ENCODE measurements at places on chromosomes 7 and 10.

DNA sequence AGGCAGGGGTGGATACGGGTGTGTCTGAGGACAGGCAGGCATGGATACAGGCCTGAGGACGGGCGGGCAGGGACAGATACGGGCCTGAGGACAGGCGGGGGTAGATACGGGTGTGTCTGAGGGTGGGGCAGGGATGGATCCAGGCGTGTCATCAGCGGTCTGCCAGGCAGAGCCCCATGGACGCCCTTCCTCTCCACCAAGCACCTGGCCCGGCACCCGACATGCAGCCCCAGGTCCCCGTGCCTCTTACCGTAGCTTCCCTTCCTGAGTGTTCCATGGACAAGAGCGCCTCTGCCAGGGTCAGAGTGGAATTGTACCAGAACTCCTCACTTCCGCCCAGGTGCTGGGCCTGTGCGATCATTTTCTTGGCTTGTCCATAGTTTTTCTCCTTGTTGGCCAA lies 74.6 kb upstream of the NKX6-2 start:
- no peak for DNase-seq

GRCh38 chr7:38242814-38243213 lies 30.6 kb downstream of the TARP start:
- no peak for DNase-seq

DNA sequence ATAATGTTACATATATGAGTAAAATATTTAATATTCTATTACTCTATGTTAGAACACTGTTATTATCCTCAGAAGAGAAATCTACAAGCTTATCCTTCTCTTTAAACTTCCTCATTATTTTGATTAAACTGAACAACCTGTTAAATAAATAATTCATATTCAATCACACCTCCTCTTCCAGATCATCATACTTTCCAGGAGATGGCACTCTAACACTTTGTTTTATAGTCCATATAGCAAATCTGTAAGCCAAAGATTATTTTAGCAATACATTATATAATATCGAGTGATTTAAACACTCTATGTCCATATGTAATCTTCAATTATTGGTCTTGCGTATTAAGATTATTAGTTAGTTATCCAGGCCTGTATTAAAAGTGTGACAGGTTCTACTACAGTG lies 694.1 kb downstream of the ANKRD7 start:
- no peak for DNase-seq

GRCh38 chr10:104780165-104780564 lies 139.1 kb downstream of the SORCS3 start:
- DNase-seq, result no peak

DNA sequence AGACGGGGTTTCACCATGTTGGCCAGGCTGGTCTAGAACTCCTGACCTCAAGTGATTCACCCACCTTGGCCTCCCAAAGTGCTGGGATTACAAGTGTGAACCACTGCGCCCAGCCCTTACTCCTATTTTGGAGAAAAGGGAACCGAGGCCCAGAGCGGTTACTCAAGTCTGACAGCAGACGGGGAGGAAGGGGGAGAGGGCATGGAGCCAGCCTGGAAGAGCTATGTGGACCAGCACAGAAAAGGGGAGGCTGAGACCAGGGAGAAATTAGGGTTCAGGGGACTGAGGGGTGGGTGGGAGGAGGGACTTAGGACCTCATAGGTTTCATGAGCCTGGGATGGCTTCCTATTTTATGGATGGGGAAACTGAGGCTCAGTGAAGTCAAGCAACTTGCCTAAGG lies 1.5 kb downstream of the SFRP5 start:
- DNase-seq, result no peak

GRCh38 chr10:110317866-110318850 lies 13.4 kb upstream of the SMNDC1 start:
- DNase-seq, result no peak

GRCh38 chr7:2493205-2494164 lies 17.3 kb upstream of the GRIFIN start:
- no peak for DNase-seq

DNA sequence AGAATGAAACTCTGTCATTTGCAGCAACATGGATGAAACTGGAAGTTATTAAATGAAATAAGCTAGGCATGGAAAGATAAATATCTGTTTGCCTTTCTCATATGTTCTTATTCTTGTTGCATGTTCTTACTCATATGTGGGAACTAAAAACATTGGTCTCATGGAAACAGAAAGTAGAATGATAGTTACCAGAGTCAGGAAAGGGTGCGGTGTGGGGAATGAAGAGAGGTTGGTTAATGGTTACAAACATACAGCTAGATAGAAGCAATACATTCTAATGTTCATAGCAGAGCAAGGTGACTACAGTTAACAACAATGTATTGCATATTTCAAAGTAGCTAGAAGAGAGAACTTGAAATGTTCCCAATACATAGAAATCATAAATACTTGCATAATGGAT lies 105.1 kb downstream of the FAM107B start:
- no peak for DNase-seq

DNA sequence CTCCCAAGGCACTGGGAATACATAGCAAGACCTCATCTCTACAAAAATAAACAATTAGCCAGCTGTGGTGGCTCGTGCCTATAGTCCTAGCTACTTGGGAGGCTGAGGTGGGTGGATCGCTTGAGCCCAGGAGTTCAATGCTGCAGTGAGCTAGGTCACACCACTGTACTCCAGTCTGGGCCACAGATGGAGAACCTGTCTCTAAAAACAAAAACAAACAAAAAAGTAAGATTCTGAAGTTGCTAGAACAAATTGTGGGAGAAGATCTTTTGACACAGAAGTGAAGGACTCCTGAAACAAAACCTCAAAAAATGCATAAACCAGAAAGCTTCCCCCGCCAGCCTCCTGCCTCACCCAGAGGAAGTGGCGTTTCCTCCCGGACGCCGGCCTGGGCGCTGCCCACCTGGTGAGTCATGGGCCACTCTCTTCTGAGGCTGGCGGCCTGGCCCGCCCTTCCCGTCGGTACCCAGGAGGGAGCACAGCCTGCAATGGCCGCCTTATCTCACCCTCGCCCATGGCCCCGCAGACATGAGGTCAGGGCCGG lies 25.4 kb upstream of the ELN start:
- no peak for DNase-seq

DNA sequence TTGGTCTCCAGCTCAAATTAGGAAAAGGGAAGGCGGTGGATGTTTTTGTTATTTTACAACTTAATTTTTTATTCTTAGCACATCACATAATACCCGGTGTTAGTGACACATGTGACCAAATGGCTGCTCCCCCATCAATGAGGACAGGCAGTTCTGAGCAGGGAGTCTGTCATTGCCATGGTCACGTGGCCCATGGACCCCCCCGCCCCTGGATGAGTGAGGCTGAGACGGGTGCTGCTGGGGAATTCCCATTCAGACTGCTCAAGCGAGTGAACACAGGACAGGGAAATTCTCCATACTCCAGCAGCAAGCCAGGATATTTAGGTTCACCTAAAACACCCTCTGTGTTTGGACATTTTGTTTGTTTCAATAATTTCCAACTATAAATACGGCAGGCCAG lies 34.7 kb upstream of the SLC35B4 start:
- peak; percentile 63 for DNase-seq

DNA sequence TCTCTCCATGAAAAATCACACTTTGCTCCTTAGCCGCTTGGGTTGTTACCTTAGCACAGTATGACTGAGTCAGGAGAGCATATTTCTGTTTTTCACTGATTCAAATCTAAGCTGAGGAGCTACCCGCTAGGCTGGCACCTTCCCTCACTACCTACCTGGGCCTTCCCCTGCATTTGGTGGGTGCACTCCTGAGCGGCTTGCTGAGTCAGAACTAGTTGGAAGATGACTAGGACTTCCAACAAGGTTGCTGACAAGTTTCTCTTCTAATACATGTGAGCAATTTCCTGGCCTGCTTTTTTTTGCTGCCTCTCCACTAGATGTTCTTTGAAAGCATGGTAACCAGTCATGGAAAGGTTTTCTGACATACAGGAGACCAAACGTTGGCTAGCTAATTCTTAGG lies 43.8 kb upstream of the SEC61G start:
- DNase-seq, result no peak

DNA sequence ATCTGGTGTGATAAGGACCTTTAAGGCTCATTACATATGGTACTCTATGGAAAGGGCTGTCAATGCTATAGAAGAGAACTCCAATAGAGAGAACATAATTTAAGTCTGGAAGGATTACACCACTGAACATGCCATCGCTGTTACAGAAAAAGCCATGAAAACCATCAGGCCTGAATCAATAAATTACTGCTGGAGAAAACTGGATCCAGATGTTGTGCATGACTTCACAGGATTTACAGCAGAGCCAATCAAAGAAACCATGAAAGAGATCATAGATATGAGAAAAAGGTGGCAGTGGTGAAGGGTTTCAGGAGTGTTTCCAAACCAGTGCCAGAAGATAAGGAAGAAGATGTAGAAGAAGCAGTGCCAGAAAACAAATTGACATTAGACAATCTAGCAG lies 18.9 kb upstream of the GPR22 start:
- DNase-seq, result no peak

DNA sequence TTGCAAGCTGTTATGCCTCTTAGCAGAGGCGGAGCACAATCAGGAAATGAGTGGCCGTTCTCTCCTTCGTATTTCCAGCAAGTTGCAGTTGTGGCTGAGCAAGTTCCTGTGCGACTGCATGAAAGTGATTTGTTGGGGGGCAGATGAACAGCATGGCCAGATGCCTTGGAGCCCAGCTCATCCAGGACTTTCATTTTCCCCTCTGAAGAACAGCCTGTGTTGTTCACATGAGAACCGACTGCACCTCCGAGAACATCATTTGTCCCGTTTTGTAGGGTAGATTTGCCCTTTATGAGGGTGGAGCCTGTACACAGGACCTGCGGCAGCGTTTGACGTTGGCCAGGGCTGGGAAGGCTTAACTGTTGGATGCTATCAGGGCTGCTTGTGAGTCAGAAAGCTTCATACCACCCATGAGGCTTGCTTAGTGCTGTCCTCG lies 4.4 kb downstream of the BAG3 start:
- no peak for DNase-seq

DNA sequence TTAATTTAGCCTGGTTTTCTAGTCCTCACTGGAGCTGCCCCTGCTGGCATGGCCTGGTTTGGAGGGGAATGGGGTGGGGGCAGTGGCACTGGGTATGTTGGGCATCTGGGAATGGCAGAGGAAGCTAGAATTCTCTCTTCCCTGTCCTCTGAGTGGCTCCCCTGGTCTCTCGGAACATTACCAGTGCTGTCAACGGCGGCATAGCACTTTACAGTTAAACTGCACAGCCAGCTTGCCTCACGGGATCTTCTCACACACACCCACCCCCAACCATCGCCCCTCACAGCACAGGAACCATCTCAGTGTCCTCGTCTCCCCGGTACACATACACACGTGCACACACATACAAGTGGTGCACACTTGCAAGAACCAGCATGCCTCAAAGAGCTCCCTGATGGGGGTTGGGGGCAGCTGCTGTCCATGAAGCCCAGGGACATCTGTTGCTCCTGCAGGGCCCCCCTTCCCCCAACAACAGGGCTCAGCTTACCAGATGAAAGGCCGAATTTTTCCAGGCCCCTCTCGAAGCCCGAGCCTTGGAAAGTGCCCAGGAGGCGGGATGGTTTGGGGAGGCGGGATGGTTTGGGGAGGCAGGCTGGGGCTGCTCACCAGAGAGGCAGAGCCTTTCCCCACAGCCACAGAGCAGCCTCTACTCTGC lies 41.0 kb downstream of the TSPAN15 start:
- peak; percentile 41 for DNase-seq

GRCh38 chr10:90856964-90857634 lies 740 bp downstream of the HTR7 start:
- DNase-seq, result no peak

GRCh38 chr10:109953766-109954165 lies 30.5 kb upstream of the XPNPEP1 start:
- DNase-seq, result no peak

DNA sequence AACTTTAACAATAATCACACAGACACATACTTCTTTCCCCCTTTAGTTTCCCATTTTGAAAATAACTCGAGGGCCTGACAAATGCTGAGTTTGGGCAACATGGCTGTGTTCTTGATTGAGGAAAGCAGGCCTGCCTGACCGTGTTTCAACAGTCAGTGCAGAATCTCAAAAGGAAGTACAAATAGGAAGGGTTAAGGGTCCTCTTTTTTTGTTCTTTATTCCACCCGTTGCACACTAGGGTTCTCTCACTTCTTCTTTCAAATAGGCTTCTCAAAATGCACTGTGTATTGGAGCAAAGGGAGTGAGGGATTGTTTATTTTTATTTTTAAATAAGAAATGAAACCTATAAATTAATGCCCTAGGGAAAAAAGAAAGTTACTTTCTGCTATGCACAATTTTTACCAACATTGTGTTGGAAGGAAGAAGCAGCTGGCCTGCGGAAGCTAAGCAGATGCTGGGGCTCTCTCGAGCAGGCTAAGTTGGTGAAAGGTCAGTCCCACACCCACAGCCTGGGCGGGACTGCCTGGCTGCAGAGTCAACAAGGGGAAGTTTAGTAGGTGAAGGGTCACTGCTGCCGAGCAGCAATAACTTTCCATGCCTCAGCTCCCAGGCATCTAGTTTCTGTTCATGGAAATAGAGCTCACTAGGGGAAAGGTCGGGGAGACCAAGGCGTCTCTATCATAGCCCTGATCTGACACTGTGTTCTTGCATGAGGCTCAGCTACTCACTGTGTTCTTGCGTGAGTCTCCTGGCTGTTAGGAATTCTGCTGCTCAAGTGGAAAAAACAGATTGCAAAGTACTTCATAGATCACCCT lies 12.2 kb upstream of the PDK4 start:
- DNase-seq, result peak; percentile 45

GRCh38 chr10:44857363-44858016 lies 53.6 kb upstream of the TMEM72 start:
- DNase-seq, result peak; percentile 21

DNA sequence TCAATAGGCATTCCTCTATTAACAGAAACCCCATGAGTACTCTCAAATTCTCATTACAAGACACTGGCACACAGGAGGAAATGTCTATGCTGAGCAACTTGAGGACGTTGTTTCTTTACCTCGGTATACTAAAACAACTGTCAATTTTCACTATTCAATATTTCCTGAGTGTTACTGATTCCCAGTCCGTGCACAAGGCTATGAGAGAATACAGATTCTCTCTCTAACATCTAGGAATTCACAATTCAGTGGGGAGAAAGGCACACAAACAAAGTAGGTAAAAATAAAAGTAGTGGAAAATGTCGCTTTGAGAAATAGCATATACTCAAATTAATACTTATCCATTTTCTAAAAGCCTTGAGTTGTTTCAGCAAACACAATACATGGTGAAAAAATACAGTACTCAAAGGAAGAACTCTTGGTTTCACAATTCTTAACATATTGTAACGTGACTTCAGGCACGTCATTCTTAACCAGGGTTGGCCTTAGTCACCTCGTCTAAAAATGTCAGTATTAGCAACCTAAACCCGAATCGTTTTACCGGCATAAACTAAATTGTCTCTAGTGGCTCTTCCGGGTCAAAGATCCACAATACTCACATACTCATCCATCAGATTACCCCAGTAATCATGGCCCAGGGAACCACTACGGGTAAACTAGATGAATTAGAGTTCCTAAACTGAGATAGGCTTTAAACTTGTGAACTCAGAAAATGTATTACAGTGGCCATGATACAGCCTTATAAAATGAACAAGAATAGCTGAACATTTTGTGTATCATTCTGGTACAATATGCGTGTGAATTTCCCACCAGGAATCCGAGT lies 1.5 kb downstream of the IPMK start:
- no peak for DNase-seq

GRCh38 chr7:44885394-44886317 lies at the start of gene PURB:
Gene PURB, minus strand, starts transcription at chr7:44885530. Its CDS starts 182 bp downstream, at chr7:44885348.
- DNase-seq, result peak; percentile 95

Measured in substantia nigra (tissue), 51 donors.